ENCODE measurements at places on chromosomes 7 and 10.

DNA sequence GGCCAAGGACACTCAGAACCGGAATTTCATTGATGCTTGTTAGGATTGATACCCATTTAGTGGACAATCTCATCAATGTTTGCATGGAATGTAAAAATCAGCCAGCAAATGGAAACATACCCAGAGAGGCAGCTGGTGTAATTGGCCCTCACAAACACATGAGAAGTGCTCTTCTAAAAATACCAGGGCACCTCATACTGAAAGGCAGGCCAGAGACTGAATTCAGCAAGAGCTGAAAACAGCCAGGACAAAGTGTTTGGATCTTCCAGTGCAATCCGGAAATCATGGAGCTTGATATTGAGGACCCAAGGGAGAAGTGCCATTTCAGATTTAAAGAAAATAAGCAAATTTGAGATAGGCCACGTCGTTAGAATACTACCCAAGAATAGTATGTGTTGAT lies 498.6 kb downstream of the GALNT17 start:
- DNase-seq = no peak

DNA sequence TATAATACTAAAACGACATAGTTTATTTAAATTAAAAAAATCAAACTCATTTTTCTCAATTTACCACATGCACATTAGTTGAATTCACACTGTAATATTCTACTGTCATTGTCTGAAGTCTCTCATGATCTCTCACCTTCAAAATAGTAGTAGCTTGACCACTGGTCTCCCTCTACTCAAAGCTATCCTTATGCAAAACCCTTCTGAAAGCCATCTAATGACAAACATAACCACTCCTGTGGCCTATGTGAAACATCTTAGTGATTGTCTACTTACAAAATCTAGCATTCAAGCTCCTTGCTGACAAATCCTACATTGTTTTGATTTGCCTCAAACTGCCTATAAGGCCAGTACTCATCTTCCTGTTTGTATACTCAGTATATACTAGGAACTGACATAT lies 606.0 kb upstream of the GHITM start:
- DNase-seq = no peak

GRCh38 chr7:70210936-70211310 lies 612.6 kb downstream of the AUTS2 start:
- DNase-seq = no peak

GRCh38 chr10:59177031-59177797 lies 771 bp downstream of the PHYHIPL start:
- peak; percentile 52 for DNase-seq

DNA sequence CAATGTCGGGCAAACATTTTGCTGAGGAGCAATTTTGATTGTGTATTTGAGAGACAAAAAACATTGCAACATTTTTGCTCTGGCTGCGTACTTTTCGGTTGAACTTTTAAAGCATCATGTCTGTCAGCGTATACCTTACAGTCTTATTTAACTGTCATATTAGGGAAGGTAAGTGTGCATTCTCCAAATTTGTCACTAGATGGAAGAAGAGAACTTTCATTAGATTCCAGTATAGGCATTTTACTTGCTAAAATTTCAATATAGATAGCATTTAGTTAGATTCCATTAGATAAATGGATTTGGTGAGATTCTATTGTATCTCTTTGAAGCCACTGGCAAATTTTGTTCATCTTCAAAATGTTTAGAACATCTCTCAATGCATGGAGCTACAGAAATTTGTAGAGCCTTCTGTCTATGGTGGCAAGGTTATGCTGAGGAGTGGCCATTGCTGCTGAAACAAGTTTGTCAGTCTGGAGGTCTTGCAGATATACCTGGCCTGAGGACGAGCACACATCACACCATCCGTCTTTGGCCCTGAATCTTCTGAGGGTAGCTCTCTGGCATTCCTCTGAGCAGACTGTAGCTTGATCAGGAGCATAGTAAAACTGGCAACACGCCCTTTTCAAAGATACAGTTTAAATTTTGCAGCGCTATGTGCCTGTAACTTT lies 437.5 kb upstream of the MBL2 start:
- DNase-seq = no peak

DNA sequence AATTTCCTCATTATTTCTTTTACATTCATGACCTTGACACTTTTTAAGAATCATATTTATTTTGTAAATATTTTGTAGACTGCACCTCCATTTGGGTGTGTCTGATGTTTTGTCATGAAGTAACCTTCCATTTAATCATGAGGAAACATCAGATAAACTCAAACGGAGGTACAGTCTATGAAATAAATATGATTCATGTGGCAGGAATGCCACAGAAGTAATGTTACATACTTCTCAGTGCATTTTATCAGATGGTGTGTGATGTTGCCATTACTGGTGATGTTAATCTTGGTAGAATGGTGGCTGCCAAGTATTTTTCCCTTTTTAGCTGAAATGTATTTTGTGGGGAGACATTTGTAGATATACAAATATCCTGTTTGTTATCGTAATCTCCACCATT lies 64.9 kb downstream of the ZNF37A start:
- DNase-seq = no peak
